ENCODE measurements at places on chromosomes 13 and 19. TPM values are rescaled to one million over a fixed set of nuclear protein-coding genes. Genes with fewer than 3 reads are reported as not detected.

DNA sequence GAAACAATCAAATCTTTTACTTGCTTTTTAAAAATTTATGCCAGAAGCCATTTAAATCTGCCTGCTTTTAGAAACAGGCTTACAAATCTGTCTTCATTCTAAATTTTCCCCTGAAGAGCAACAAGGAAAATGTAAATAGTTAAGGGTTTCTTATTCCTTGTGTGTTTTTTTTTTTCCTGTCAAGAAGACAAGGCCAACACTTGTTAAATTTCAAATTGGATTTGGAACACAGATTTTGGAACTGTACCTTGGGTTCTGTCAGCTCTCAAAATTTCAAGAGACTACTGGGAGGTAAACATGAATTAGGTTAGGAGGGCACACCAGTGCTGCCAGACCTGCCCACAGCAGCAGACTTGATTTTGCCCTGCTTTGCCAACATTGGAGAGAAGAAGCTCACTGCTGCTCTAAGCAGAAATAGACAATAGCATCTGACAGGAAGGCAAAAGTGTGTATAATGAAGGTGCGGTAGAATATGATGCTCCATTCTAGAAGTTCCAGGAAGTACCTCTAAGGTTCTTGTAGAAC lies 121.7 kb downstream of the NHLRC3 start:
- no peak for DNase-seq

GRCh38 chr19:46728693-46729339 lies 11.9 kb upstream of the PRKD2 start:
- DNase-seq: peak; percentile 90

- no peak for DNase-seq
Measured at GRCh38 chr13:110617321-110618072, 2.2 kb downstream of the NAXD start.

GRCh38 chr19:56538761-56539263 lies at the start of gene ZFP28:
TSS of gene ZFP28 (plus strand) at chr19:56538948. CDS start at chr19:56539019, 71 bp downstream.
- no peak for DNase-seq

DNA sequence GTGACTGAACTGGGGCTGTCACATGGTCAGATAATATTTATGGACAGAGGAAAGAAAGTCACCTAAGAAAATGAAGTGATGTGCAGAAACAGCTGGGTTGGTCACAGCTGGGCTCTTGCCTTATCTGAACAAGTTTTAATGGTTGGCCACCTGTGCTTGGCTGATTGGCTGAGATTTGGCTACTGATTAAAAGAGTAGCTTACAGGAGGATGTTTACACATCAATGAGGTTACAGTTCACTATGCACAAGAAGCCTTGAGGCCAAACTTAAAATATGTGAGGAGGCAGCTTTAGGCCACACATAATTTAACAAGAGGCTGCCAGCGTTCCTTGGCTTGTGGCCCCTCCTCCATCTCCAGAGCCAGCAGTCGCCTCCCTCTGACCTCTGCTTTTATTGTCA lies 99.2 kb upstream of the C1QTNF9B start:
- DNase-seq: no peak

- DNase-seq: no peak
Measured at GRCh38 chr19:56955637-56956216, 115.2 kb upstream of the PEG3 start.

- DNase-seq: no peak
Measured at GRCh38 chr19:23314505-23315251, 64.5 kb upstream of the ZNF724 start.

DNA sequence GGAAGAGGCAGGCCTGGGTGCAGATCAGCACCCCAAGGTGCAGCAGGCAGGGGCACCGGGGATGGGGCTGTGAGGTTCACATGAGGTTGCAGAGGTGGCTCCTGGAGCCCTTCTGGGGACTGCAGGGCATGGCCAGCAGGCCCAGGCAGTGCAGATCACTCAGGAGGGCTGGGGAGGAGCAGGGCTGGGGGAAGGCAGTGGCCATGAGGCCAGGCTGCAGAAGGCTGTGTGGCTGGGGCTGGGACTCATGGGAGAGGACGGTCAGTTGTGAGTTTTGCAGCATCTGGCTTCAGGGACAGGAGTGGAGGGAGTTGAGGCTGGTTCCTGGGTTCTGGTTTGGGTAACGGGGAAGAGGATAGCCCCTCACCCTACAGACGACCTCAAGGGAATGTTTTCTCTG lies 7.3 kb downstream of the WDR88 start:
- no peak for DNase-seq

- DNase-seq: no peak
Measured at GRCh38 chr13:74466020-74466419, 331.8 kb upstream of the KLF12 start.

DNA sequence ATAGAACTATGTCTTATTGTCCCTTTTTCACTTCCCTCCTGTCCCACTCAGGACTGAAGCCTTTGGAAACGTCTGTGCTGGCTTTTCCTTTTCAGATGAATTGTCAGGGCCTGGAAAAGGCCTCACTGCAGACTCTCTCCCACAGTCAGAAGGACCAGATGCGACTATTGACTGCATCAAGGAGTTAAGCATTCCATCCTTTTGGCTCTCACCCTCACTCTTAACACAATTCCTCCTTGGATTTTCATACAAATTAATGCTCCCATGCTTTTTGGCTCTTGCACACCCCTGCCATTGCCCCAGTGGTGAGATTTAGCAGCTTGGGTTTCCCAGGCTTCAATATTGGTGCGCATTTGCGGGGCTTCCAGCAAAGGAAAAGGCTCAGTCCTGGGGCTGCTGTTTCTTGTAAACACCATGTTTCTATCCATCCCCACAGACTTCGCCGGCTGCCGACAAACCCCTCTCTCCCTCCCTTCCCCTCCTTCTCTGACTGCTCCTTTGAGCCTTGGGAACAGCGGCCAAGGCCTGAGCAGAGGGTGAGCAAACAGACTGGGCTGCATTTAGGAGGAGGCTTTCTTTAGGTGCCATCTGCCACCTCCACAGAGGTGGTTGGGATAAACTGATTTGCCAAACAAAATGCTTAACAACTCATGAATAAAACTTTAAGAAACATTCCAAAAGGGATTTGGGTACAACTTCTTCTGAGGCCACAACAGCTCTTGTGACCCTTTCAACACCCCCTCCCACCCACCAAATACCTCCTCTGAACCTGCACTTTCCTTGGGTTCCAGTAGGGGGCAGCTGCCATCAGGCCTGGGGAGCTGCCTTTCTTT lies 48.6 kb upstream of the PCDH8 start:
- DNase-seq: no peak

DNA sequence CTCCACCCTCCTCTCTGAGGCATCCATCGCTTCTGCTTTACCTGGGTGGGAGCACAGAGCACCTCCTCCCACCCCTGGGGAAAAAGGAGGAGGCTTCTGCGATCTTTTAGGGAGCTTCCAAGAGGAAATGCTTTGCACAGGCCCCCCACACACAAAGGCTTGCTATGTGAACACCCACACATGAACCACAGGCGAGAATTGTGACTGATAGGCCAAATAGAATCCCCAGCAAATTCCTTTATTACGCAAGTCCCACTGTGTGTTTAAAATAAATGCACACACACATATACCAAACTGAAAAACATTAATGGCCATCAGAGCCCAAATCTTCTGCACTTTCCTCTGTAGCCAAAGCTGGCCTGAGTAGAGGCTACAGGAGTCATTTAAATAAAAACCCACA lies 50.6 kb downstream of the HSPH1 start:
- no peak for DNase-seq

GRCh38 chr19:10552510-10553053 lies 8.9 kb downstream of the ATG4D start:
- DNase-seq: no peak

GRCh38 chr13:70829748-70830147 lies 721.5 kb upstream of the KLHL1 start:
- no peak for DNase-seq

DNA sequence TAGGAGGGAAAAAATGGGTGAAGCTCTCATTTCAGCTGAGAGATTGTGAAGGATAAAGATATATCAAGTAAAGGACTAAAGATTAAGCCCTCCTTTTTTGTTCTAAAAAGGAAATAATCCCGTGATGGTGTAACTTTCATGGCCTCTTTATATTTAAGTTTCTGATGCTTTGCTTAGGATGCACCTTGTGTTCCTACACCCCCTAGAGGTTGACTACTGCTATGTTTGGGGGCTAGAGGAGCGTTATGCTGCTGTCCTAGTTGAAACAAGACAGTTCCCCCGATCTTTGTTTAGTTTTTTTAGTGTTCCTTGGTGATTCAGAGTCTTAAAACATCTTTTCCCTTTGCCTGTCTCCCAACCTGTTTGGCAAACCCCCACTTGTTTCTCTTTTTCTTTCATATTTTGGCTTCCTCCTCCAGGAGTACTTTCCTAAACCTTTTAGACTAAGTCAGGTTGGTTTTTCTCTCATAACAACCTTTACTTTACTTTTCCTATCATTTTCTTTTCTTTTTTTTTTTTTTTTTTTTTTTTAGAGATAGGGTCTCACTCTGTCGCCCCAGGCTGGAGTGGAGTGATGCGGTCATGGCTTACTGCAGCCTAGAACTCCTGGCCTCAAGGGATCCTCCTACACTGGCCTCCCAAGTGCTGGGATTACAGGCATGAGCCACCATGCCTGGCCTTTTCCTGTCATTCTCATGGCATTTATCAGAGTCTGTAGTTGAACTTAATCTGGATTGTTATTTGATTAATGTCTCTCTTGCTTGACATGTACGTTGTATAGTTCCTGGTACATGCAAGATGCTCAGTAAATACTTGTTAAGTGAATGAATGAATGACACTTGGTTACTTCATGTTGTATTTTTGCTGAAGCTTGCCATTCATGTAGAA lies 2.8 kb downstream of the UBA2 start:
- DNase-seq: peak; percentile 31

GRCh38 chr19:16062789-16063188 lies 13.5 kb upstream of the TPM4 start:
- no peak for DNase-seq

- DNase-seq: no peak
Measured at GRCh38 chr13:63954683-63955082, 2539.0 kb upstream of the PCDH20 start.

DNA sequence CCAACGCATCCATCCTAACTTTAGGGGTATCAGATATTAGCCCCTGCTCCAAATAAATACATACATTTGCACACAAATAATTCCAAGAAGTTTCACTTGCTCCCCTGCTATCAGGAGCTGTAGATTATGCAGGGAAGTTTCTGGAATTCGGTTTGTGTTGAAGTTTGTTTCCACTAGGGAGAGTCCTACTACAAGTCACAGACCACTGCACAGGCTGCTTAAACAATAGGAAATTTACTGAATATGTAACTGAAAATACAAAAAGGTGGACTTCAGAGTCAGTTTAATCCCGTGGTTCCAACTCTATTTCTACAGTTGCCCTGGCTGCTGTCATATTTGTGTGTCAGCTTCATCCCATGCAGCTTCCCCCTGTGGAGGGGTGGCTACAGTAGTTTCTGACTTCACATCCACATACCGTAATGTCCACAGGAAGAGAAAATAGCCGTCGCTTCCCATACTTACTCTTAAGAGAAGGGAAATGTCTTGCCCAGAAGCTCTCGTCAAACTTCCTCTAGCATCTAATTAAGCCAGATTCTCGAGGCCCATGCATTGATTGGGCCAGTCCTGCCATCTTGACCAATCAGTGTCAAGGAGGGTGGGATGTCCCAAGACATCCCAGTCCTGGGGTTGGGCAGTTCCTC lies 286.6 kb downstream of the COG6 start:
- no peak for DNase-seq

GRCh38 chr19:50638600-50638999 lies 1.1 kb downstream of the SYT3 start:
- DNase-seq: no peak

DNA sequence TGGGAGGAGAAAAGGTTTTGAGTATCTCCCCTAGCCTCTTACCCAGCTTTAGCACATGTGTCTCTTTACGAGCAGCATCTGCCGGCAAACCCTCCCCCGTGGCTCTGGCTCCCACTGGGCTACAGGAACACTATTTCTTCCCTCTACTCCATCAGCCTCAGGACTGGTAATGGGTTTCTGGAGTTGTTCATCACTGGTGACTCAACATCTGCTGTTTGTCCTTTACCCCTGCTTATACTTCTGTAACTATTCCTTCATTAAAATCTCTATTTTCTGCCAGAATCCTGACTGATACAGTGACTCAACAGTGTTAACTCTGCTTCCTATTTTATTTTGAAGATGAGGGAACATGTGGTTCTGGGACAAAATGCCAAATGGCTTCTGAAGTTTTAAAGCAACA lies 437.3 kb upstream of the HTR2A start:
- no peak for DNase-seq

The KIR3DL2 gene
- 0.98 TPM for total RNA-seq

The LRRC8E gene
- not detected for total RNA-seq

The BCAM gene
- total RNA-seq: not detected

The PIP5K1C gene
- 13.5 TPM for total RNA-seq

The DMAC2 gene
- total RNA-seq: 58.5 TPM

The LGI4 gene
- 2.7 TPM for total RNA-seq

The IRGC gene
- total RNA-seq: not detected
